ENCODE measurements at places on chromosomes 16 and 17.

- no peak for DNase-seq
Observed at GRCh38 chr17:37211136-37211535, 164.6 kb upstream of the C17orf78 start.

DNA sequence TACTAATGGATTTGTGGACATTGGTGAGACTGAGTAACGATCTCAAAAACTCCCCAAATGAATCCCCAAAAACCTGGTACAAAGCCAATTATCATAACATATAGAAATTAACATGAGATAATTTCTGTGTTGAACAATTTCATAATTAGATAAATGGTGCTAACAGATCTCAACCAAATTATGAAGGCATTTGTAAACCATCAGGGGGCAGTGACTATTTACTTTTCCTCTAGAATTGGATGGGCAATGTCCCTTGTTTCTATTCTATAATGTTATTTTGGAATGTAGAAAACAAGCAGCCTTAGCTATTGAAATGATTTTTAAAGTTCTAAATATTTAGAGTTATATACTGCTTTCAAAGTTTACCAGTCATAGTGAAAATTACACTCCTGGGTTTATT, 57.8 kb downstream of the MYH10 start:
- no peak for DNase-seq

DNA sequence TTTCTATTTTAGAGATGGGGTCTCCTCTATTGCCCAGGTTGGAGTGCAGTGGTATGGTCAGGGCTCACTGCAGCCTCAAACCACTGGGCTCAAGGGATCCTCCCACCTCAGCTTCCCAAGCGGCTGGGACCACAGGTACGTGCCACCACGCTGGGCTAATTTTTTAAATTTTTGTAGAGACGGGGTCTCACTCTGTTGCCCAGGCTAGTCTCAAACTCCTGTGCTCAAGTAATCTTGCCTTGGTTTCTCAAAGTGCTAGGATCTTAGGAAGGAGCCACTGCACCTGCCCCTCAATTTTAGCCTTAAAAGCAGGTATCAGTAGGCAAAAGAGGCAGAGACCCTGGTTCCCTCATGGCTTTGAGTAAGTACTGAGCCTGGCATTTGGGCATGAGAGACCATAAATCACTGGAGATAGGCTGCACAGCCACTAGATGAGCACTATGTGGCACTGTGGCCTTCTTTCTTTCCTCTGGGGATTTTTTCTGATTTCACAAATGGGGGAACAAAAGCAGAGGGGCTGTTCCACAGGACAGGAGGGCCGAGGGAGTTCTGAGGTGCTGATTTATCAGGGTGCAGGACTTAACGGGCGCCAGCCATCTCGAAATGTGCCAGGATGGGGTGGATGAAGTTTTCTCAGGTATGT, 82.2 kb downstream of the PLXDC1 start:
- DNase-seq, result no peak

GRCh38 chr17:4605826-4606225, 21.5 kb downstream of the SMTNL2 start:
- no peak for DNase-seq

- no peak for DNase-seq
Observed at GRCh38 chr17:43915559-43915958, 8.2 kb upstream of the MPP2 start.

DNA sequence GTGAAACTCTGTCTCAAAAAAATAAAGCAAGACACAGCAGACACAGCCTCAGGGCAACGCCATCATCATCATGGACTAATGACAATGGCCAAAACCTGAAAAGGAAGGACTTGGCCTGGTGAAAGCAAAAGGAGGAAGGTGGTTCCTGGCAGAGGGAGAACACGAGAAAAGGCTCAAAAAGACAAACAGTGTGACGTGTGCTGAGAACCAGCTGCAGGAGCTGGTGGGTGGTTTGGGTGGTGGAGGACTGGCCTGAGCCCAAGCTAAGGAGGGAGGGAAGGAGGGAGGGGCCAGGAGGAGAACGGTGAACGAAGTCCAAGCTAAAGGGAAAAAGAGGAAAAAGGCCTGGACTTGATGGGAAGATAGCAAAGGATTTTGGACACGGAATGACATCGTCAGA, 85.1 kb downstream of the SLC39A11 start:
- no peak for DNase-seq

GRCh38 chr16:71461686-71462648, at the start of gene ZNF23:
TSS of gene ZNF23 (minus strand) at chr16:71462247. CDS start at chr16:71456796, 5,451 bp downstream.
- peak; percentile 69 for DNase-seq

DNA sequence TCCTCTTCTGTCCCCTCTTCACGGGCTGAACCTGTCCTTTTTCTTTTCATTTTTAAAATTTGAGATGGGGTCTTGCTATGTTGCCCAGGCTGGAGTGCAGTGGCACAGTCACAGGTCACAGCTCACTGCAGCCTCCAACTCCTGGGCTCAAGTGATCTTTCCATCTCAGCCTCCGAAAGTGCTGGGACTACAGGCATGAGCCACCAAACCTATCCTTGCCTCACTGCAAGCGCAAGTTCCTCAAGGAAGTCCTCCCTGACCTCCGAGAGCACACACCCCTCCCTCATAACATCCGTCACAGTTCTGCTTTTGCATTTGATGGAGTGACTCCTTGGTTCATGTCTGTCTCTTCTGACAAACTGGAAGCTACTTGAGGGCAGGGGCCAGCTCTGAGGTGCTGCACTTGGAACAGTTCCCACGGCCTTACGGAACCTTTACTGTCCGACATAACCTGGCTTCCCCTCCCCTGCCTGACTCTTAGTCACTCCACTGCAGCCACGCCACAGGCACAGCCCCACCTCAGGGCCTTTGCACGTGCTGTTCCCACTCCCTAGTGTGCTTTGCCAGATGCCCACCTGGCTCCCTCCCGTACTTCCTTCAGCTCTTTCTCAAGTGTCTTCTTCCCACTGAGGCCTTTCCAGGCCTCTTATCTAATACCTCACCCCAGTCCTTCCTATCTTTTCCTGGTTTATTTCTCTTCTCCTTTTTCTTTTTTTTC, 4.4 kb downstream of the TBX6 start:
- DNase-seq, result no peak

GRCh38 chr17:81200695-81201580, 21.8 kb downstream of the CEP131 start:
- no peak for DNase-seq

- DNase-seq, result no peak
Observed at GRCh38 chr17:81916234-81917001, 1.6 kb downstream of the SIRT7 start.

GRCh38 chr17:57723427-57724025, 21.6 kb downstream of the CCDC182 start:
- DNase-seq, result no peak

All from stimulated activated CD4-positive, alpha-beta T cell treated with anti-CD3 and anti-CD28 coated beads, Interleukin-1b, Interleukin-23, amount 100 ng/mL, for 4 hours (primary cell).